Hippocampal formation (tissue), 2 donors: ENCODE measurements at places on chromosomes 6 and 20.

DNA sequence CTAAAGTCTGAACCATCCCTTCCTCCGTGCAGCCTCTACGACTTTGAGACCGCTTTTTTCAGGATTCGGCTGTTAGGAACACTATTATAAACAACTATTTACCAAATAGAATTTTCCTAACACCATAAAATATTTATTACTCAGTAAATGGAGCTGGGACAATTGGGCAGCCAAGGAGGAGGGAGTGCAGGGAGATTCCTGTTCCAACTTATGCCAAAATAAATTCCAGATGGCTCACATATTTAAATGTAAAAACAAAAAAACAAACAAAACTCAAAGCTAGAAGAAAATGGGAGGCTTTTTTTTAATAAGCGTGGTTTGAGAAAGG, 48.1 kb downstream of the TCP11 start:
- no peak for DNase-seq

- no peak for DNase-seq
Measured at GRCh38 chr20:63840405-63840828, 9.4 kb upstream of the ZBTB46 start.

DNA sequence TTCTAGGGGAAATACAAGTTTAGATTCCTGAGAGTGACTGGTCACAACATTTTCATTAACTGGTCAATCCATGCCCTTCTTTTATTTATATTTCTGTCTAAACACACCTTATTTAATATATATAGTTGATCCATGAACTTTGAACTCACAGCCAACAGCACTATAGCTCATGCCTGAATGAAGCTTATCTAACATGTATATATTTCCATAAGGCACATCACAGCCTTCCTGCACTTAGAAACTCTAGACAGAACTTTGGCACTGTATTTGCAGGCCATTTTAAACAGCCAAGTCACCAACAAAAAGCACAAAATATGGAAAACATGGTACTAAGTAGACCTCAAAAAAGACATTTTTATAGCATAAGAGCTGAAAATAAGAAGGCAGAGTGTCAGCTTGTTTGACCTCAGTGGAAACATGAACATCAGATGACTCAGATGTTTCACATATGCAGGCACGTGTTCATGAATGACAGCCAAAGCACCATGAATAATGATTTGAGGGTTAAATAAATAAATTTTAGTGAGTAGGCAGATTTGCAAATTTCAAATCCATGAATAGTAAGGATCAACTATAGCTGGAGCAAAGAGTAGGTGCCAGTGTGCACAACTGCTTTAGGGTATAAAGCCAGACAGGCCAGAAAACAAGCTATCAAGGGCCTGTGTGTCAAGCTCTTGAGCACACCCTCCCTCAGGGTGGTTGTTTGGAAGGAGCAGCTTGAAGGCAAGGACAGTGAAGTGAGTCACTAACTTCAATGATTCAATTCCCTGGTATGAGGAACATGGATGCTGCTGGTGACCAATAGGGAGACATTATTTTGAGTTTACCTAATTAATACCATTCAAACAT, 88.9 kb upstream of the NT5E start:
- DNase-seq, result no peak

DNA sequence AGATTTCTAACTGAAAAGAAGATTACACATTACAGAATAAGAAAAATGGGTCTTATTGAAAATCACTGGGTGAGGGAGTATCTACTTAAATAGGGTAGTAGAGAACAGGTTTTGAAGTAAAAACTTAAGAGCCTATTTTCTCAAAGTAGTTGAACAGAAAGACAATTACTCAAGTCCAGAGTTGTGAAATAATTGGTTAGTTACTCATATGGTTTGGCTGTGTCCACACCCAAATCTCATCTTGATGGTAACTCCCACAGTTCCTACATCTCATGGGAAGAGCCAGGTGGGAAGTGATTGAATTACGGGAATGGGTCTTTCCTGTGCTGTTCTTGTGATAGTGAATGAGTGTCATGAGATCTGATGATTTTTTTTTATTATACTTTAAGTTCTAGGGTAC, 1035.3 kb upstream of the GJE1 start:
- DNase-seq, result no peak

DNA sequence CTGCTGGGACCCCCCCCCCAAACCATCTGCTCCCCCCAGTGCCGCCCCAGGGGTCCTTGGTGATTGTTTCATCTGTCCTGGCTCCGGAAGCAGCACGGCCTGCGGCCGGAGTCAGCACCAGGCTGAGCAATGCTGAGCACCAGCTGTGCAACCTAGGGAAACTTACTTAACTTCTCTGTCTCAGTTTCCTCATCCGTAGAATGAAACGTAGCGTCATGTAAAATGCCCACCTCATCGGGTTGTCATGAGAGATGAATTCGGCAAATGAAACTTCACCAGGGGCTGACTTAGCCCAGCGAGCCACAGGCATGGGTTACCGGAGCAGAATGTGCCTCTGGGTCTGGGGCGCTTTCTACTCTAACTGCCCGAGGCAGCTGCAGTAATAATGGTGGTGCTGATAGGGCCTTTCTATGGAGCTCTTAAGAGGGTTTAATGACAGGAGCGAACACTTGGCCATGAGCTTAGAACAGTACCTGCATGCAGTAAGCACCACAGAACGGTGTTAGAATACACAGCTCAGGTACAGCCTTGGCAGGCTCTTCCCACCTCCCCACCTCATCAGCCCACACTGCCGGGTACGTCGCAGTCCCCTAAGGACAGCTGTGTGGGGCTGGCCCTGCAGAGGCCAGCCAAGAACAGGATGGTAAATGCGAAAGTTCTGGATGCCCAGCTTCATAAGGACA, 1.7 kb downstream of the THBS2 start:
- no peak for DNase-seq

GRCh38 chr6:57177545-57178265, 5.6 kb downstream of the BAG2 start:
- no peak for DNase-seq

DNA sequence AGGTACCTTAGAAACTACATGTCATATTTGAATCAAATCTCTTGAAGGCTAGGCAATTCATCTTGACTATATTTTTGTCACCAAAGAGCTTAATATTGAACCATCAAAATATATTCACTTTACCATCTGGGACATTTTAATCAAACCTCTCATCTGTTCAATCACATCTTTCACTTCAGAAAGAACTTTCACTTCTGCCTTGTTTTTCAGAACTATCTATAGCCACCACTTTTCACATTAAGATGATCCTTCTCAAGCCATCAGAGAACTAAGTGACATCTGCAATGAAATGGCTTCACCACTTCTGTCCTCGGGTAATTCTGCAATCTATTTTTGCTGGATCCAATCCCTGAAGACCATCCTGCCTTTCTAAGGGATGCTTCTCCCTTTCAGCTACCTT, 57.8 kb downstream of the OR2B2 start:
- DNase-seq, result no peak

GRCh38 chr6:35611240-35611639, 77.5 kb downstream of the FKBP5 start:
- DNase-seq, result no peak

DNA sequence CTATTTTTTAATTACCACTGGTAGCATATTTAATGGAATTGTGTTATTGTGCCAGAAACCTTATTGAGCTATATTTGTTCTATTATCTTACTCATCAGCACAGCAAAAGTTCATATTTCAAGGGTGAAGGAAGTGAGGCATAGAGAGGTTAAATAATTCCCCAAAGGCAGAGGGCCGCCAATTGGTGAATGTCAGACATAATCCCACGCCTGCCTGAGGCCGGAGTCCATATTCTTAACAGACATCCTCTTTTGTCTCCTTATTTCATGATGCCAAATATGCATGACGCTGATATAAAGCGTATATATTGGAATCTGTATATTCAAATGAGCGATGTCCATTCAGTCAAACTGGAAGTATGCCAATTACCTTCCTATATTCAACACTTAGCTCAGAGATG, 505.0 kb upstream of the SLC35B3 start:
- DNase-seq, result no peak

GRCh38 chr20:57600320-57601210, 19.7 kb downstream of the ZBP1 start:
- DNase-seq, result no peak

- no peak for DNase-seq
Measured at GRCh38 chr20:53737396-53738038, 143.9 kb upstream of the ZNF217 start.

GRCh38 chr6:158377860-158378259, 65.6 kb downstream of the TULP4 start:
- DNase-seq, result no peak

GRCh38 chr6:165566088-165566828, 96.8 kb downstream of the PDE10A start:
- DNase-seq, result no peak

DNA sequence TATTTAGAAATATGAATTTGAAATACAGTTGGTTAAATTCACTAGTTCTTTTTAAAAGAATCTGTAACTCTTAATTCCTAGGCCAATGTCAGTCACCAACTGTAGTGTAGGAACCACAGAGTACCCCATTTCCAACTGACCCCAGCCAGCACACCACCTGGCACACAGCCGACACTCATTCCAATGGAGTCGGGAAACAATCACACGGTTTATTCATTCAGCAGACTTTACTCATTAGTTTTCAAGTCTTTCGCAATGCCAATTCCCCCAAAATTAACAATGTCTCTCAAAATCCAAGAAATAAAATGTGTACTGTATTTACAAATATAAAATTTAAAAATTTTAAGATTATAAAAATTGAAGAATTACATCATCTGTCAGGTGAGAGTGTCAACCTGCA, 13.5 kb downstream of the ARG1 start:
- DNase-seq, result no peak

GRCh38 chr20:38726804-38727606, 2.7 kb downstream of the SLC32A1 start:
- DNase-seq, result no peak

- DNase-seq, result no peak
Measured at GRCh38 chr6:17665132-17665531, 41.6 kb downstream of the NUP153 start.

GRCh38 chr20:53923566-53924369, 146.6 kb downstream of the BCAS1 start:
- no peak for DNase-seq

- no peak for DNase-seq
Measured at GRCh38 chr20:5663396-5663795, 86.8 kb upstream of the SHLD1 start.
